ENCODE measurements at places on chromosomes 13 and 19. TPM values are rescaled to one million over a fixed set of nuclear protein-coding genes. Genes with fewer than 3 reads are reported as not detected.

GRCh38 chr13:46094478-46094877 lies 10.4 kb downstream of the CPB2 start:
- no peak for DNase-seq

GRCh38 chr13:33058776-33059327 lies 42.6 kb downstream of the KL start:
- no peak for DNase-seq

GRCh38 chr13:31545616-31546015 lies 193.7 kb upstream of the RXFP2 start:
- no peak for DNase-seq

- DNase-seq = no peak
Observed at GRCh38 chr19:5127717-5128116, 158.8 kb downstream of the KDM4B start.

Gene C19orf85
- not detected for polyA plus RNA-seq
